ENCODE measurements at places on chromosomes 12 and 14.

- no peak for DNase-seq
Observed at GRCh38 chr12:131367983-131368667, 342.8 kb upstream of the SFSWAP start.

GRCh38 chr12:101727098-101727497 lies 12.2 kb downstream of the SYCP3 start:
- no peak for DNase-seq

- DNase-seq = peak; percentile 95
Observed at GRCh38 chr14:73463411-73463810, 5.1 kb upstream of the NUMB start.

DNA sequence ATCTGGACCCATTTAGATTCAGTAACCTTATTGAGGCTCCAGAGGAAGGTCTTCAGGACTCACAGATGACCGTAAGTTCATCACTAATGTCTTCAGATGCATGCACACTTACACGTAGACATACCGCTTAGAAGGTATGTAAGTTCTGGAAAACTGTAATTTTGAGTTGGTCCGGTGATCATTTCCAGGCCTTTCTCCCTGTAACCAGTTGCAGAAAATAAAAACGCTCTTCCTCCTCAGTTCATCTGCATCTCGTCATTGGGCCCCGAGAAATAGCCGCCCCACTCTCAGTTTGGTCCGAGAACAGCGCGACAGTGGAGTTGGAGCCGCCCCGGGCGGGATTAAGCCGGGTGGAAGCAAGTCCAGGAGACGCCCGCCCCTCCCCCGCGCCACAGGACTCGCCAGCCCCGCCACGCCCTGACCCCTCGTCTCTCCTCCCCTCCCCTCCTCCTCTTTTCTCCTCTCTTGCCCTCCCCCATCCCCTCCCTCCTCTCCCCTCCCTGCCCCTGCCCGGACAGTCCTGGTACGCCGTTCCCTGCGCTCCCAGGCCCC lies 83.7 kb downstream of the TNFAIP2 start:
- DNase-seq = no peak

GRCh38 chr12:92255741-92256140 lies 110.1 kb upstream of the BTG1 start:
- DNase-seq = no peak

DNA sequence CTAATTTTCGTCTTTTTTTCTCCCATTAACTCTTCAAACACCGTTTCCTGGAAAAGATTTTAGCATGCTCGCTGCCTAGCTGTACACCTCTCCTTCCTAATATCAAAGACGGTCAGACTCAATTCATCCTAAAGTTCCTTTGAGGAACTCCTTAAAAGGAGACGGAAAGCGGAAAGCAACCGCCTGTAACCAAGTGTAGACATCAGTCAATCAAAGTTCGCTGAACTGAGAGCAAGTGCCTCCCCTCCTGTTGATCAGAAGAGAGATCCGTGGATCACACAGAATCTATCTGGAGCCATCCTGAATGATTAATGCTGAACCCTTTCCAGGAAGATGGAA lies 412 bp upstream of the TEP1 start:
- DNase-seq = peak; percentile 76

DNA sequence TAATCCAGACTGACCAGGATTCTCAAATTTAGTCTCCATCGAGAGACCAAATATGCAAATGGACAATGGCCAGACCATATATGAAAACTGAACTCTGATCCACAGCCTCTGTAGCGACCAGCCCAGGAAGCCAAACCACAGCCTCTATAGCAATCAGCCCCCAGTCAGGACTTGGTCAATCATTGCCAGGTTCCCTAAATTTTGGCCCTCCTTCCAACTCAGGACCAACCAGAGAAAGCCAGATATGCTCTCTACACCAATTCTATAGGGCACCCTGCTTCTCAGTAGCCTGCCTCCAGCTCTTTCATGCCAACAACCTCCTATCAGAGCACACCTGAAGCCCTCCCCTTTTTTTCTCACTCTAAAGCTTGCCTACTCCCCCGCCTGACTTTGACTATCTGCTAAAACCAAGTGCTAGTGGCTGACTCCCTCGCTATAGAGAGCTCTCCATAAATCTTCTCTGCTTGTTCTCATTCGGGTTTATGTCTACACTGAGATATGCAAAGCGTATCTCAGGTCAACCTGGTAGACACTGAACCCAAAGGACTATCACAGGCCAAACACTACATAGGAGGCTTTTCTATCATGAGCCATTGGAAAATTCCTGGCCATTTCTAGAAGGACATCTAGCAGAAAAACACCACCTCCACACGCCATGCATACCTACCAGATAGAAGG lies 110.5 kb upstream of the FUT8 start:
- no peak for DNase-seq

- peak; percentile 2 for DNase-seq
Observed at GRCh38 chr14:56118611-56119181, 485 bp downstream of the PELI2 start.

GRCh38 chr12:108213871-108214445 lies 84.9 kb downstream of the WSCD2 start:
- DNase-seq = no peak

GRCh38 chr12:113912760-113913329 lies 53.3 kb downstream of the RBM19 start:
- DNase-seq = peak; percentile 58

- peak; percentile 80 for DNase-seq
Observed at GRCh38 chr12:6914246-6914946, at the start of gene ENO2. Gene ENO2, plus strand, starts transcription at chr12:6914580. Its CDS starts 1,253 bp downstream, at chr12:6915833.

- peak; percentile 30 for DNase-seq
Observed at GRCh38 chr14:71395151-71395604, 487.9 kb downstream of the PCNX1 start.

- DNase-seq = no peak
Observed at GRCh38 chr12:68264158-68264855, 10.9 kb upstream of the IL22 start.

GRCh38 chr12:46843811-46844210 lies 18.0 kb upstream of the SLC38A4 start:
- no peak for DNase-seq

GRCh38 chr12:2677142-2677880 lies 117.5 kb upstream of the FKBP4 start:
- DNase-seq = no peak

- DNase-seq = no peak
Observed at GRCh38 chr14:75886636-75887348, 95.0 kb downstream of the TGFB3 start.

DNA sequence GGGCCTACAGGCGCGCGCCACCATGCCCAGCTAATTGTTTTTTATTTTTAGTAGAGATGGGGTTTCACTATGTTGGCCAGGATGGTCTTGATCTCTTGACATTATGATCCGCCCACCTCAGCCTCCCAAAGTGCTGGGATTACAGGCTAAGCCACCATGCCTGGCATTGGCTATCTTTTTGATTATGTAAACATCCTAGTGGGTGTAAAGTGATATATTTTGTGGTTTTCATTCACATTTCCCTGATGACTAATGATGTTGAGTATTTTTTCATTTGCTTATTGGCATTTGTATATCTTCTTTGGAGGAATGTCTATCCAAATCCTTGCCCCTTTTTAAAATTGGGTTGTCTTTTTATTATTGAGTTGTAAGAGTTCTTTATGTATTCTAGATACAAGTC lies 16.3 kb downstream of the CREBL2 start:
- no peak for DNase-seq
